ENCODE measurements at places on chromosomes 1 and 21.

DNA sequence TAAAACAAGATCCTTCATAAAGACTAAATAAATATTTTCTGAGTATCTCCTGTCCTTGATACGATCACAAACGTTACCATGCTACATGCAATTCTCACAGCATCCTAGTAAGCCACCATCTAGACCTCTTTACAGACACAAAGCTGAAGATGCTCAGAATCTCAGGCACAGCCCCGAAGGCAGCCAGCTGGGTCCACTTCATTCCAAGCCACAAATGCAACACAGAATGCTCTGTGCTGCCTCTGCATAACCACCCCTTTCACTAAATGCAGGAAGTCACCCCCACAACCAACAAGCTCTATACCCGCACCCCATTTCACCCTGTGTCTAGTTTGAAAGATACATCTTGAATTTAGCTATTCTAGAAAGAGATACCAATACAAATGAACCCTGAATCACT, 12.9 kb downstream of the RCAN1 start:
- no peak for DNase-seq

DNA sequence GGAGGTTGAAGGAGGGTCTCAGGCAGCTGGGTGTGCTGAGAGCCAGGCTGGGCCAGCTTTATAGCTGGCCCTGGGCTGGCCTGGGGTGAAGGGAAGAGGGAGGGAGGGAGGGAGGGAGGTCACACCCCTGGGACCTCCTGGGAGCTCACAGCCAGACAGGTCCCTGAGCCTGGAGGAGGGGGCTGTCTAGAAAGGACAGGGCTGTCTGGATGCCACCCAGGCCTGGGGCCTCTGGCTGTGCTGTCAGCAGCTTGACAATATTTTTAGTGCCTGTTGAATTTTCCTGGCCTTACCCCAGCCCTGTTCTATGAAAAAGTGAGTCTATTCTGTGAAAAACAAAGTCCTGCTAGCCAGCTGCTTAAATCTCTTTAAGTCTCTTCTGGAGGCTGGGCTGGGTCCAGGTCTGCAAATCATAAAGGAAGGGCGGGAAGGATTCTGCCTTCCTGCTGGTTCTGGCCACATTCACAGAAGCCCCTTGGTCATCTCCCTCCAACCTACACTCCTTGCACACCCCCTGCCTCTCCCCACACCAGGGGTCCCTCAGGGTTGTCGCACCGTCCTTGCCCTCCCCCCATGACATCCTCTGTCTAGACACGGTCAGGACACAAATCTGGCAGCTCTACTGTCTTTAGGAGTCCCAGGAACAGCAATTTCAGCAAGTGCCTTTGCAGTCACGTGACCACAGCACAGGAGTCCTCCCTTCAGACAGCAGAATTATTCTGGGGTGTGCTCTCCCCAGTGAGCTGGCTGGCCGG, at the start of gene LEFTY2:
Gene LEFTY2, minus strand, starts transcription at position 34 of the 755 bp plus-strand sequence. CDS start 80 bp downstream, outside the sequence.
- no peak for DNase-seq

DNA sequence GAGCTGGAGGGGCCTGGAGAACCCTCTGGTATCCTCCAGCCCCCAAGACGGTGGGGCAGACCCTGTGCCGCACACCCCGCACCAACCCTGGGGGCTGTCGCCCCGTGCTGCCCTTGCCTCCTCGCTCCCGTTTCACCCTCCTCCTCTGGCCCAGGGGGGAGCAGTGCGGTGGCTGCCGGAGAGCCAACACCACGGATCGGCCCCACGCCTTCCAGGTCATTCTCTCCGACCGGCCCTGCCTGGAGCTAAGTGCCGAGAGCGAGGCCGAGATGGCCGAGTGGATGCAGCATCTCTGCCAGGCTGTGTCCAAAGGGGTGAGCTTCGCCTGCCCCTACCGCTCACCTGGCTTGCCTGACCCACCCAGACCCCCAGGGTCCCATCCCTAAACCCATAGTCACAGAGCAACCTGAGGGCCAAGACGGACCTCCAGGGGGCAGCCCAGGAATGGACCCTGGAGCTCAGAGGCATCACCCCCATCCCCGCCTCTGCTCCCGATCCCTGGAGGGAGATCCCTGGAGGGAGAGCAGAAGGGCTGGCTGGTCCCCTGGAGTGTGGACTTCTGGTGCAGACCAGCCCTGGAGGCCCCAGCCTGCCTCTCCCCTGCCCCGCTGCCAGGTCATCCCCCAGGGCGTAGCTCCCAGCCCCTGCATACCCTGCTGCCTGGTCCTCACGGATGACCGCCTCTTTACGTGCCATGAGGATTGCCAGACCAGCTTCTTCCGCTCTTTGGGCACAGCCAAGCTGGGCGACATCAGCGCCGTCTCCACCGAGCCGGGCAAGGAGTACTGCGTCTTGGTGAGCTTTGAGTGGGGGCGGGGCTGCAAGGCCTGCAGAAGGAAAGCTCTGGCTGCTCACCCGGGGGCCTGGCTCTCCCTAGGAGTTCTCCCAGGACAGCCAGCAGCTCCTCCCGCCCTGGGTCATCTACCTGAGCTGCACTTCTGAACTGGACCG, 4.0 kb upstream of the SLC25A34 start:
- DNase-seq: no peak

DNA sequence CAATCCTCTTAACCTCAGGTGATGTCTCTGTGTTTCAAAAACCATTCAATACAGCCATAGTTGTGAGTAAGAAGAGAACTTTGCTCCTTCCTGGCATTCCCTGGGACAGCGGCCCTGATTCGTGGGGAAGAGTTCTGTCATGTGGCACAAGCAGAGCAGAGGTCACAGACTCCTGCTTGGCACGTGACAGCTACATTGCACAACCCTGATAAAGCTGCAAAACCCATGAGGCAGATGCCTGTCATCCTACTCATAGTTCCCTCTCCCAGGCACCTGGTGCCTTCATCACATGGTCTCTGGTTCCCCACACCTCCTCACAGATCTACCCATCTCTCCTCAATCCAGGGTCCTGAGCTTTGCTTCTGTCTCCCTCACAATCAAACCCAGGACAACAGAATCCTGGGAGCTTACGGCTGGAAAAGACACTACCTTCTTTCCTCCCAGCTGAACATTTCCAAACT, 70.8 kb downstream of the PLPP3 start:
- no peak for DNase-seq

GRCh38 chr1:156144742-156145141, 8.6 kb upstream of the SEMA4A start:
- DNase-seq: no peak

DNA sequence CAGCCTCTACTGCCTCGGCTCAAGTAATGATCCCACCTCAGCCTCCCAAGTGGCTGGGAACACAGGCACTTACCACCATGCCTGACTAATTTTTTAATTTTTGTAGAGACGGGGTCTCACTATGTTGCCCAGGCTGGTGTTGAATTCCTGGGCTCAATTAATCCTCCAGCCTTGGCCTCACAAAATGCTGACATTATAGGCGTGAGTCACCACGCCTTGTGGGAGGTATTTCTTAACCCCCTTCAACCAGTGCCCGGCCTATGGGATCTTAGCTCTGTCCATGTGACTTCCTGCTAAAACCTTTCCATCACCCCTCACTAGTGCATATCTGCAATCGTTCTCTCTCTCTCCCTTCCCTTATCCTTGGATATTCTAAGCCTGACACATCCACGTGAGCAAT, 86.4 kb downstream of the FOXD2 start:
- DNase-seq: no peak

GRCh38 chr1:242065813-242066212, 66.9 kb upstream of the MAP1LC3C start:
- no peak for DNase-seq

DNA sequence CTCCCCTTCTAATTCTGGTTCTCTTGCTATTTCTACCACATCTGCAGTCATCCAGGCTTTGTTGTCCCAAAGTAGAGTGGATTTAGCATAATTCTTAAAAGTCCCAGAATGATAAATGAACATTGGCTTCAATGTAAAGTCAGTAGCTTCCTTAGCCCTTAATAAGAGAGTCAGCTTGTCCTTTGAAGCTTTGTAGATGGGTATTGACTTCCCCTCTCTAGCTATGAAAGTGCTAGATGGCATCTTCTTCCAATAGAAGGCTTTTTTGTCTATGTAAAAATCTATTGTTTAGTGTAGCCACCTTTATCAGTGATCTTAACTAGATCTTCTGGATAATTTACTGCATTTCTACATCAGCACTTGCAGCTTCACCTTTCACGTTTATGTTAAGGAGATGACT, 181.4 kb upstream of the B3GALT2 start:
- no peak for DNase-seq

DNA sequence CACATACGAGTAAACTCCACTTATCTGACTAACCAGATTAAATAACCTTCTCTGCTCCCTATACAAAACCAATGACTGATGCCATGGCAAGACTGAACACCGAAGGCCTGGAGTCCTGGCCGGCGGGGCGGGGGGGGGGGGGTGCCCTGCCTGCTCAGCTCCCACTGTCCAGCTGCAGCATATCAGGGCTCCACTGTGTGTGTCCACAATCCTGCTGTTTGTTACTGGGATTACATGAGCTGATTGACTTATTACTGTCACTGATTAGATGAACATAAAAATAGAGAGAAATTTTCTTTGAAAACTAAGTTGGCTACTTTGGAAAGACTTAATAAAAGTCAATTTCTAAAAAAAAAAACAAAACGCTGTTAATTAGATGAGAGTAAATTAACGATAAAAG, 24.9 kb downstream of the TMEM63A start:
- no peak for DNase-seq

DNA sequence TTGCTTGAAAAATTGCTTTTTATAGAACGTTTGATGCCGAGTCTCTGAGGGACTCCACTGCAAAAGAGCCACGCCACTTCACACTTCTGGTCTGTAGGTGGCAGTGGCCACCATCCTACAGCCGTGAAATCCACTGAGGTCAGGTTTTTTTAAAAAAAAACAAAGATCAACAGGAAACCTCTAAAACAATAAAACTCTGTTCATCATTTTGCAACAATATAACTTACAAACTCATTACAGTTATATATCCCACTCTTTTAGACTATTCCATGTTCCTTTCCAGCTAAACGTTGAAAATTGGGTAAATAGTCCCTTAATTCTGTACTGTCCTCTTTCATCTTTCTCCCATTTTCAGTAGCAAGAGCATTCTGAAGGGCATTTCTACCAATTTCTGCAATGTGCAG, 64.6 kb upstream of the FMN2 start:
- peak; percentile 22 for DNase-seq

DNA sequence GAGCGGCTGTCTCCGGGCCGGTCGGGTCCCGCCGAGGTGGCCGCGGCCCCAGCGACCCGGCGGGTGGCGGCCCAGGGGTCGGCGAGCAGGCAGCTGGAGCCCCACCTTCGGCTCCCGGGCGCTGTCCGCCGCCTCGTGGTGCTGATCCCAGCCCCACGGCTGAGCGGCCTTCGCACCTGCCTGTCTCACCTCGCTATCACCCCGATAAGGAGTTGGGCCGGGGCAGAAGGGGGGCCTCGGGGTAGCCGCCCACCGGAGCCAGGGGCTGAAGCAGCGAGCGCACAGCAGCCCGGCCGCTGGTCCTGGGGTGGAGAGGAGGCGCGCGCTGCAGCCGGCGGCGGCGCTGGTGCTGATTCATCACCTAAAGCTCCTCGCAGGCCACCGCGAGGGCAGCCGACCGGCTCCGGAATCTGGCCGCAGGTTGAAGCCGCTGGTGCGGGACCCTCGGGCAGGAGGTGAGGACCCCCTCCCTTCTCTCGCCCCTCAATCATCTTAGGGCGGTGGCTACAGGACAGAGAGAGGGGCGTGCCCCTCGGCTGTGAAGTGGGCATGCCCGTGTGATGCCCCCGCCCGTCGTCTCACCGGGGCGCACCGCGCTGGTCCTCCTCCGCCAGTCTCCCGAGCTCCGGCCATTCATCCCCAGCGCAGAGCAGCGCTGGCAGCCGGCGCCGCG, 575 bp downstream of the TRIM67 start:
- no peak for DNase-seq

- DNase-seq: no peak
These were observed 29.0 kb upstream of the CFHR4 start for GRCh38 chr1:196858811-196859210.

DNA sequence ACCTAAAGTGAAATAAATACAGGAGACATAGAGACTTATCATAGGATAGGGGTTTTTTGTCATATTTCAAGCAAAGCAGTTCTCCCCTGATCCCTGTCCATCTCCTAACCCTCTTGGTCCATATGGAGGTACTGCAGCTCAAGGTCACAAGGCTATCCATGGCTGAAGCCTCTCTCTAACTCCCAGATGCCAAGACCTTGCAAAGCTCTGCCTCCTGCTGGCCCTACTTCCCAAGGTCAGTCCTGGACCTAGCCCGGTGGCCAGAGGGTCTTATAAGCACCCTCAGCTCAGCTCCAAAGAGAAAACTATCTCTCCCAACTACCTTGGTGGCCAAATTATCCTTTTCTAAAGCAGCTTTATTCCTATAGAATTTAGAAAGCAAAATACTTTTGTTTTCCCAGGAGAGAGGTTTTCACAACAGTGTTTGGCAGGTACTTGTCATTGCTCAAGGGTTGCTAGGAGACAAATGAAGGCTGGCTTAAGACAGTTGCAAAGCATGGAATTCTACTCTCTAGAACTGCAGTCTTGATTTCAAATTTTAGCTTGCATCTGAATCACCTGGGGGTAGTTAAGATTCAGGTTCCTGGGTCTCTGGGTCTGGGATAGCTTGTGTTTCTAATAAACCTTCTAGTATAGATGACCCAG, 121.5 kb downstream of the XCL2 start:
- no peak for DNase-seq

DNA sequence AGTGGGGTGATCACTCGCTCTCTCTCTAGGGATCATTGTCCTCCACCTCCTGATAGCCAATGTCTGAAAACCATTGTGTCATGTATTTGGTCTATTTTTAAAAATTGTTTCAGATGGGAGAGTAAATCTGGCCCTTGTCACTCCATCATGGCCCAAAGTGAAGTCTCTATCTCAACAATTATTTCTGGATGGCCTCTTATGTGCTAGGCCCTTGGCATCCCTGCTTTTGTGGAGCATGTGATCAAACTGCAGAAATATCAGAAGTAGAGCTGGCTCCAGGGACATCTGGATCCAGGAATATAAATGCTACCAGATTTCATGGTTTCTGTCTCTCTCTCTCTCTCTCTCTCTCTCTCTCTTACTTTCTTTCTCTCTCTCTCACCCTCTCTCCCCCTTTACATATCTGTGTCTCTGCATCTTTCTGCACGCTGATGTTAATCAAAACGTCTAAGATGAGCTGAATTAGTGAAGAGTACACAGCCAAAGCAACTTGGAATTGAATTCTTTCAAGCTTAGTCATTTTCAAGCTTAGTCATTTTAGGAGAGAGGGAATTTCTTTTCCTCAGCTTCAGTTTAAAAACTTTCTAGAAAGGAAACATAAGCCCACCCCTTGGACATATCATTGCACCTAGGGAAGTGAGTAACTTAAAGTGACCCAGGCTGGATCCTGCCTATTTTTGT, 47.4 kb upstream of the DOCK7 start:
- no peak for DNase-seq

Measured in Panc1 (cell line).